Hepatocyte (in vitro differentiated cells): ENCODE measurements at places on chromosomes 6 and 20. TPM values are rescaled to one million over a fixed set of nuclear protein-coding genes. Genes with fewer than 3 reads are reported as not detected.

DNA sequence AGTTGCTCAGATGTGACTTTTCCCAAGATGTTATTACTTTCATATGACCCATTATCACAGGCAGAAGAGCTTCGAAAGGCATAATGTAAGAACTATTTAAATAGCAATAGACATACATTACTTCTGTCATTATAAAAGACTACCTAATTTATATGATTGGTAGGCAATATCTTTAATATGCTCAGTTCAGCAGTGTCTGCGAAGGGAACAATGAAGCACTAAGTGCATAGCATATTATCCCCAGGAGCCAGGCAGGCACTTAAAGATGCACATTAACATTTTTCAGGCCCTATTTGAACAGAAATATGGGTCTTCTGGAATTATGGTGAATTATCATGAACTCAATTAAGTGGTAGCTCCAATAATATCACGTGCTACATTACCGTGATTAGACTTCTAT lies 217.8 kb downstream of the EPM2A start:
- no peaks in the 10 kb centered on the region for H3K27me3 ChIP-seq
- no peak for DNase-seq
- H3K36me3 ChIP-seq: no peaks in the 10 kb centered on the region
- H3K4me1 ChIP-seq: no peaks in the 10 kb centered on the region
- no peak overlapping the region for H3K27ac ChIP-seq

GRCh38 chr6:39003072-39003471 lies 45.5 kb upstream of the GLP1R start:
- H3K36me3 ChIP-seq: no peaks in the 10 kb centered on the region
- H3K4me3 ChIP-seq: no peak overlapping the region
- DNase-seq: no peak

PAK5 gene
- 0.76 and 0.97 TPM in 2 replicates for total RNA-seq

FRK gene
- total RNA-seq: 15.3 and 16.9 TPM in 2 replicates

GRCh38 chr6:89503641-89504040 lies 70.7 kb downstream of the ANKRD6 start:
- peak; percentile 55 for DNase-seq
- peak overlapping the region; percentile 87 for H3K27ac ChIP-seq
- H3K4me1 ChIP-seq: peaks cover 29% of the 10 kb centered on the region

ID1 gene
- 616 and 651 TPM in 2 replicates for total RNA-seq

GRCh38 chr6:166323395-166323794 lies 15.2 kb upstream of the PRR18 start:
- no peak for DNase-seq
- no peak overlapping the region for H3K4me3 ChIP-seq
- H3K27me3 ChIP-seq: no peaks in the 10 kb centered on the region
- H3K36me3 ChIP-seq: no peaks in the 10 kb centered on the region
- no peaks in the 10 kb centered on the region for H3K4me1 ChIP-seq
- no peak overlapping the region for H3K27ac ChIP-seq

GRCh38 chr20:39607141-39607540 lies 645.0 kb downstream of the DHX35 start:
- H3K36me3 ChIP-seq: no peaks in the 10 kb centered on the region
- H3K4me1 ChIP-seq: no peaks in the 10 kb centered on the region
- no peak overlapping the region for H3K4me3 ChIP-seq
- no peak overlapping the region for H3K27ac ChIP-seq
- no peak for DNase-seq
- H3K27me3 ChIP-seq: no peaks in the 10 kb centered on the region

C6orf163 gene
- total RNA-seq: 1.3 and 2.5 TPM in 2 replicates

DCDC2 gene
- 4.7 and 5.0 TPM in 2 replicates for total RNA-seq

ASIP gene
- not detected in 2 replicates for total RNA-seq

DNA sequence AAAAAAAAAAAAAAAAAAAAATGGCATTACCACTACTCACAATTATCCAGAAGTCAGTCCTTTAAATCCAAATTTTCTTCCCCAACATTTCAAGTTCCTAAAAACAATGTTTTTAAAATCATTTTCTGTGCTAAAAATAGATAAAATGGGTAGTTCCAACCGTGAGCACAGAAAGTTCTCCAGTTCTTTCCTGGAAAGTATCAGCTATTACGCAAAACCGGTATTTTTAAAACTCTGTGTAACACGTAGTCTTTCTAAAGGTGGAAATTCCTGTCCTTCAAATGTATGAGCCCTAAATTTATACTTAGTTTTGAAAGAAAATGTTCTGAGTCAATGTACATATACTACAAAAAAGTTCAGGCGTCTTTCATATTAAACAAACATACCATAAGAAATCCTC lies 83.5 kb upstream of the SCAF8 start:
- no peaks in the 10 kb centered on the region for H3K4me1 ChIP-seq
- peak overlapping the region; percentile 5 for H3K27ac ChIP-seq
- DNase-seq: no peak

GRCh38 chr6:112366695-112367553 lies 19.8 kb downstream of the RFPL4B start:
- no peaks in the 10 kb centered on the region for H3K4me1 ChIP-seq
- DNase-seq: no peak
- H3K4me3 ChIP-seq: no peak overlapping the region
- H3K27me3 ChIP-seq: no peaks in the 10 kb centered on the region
- H3K36me3 ChIP-seq: no peaks in the 10 kb centered on the region

ALDH8A1 gene
- 9.9 and 11.0 TPM in 2 replicates for total RNA-seq

OR2H2 gene
- total RNA-seq: not detected in 2 replicates

BNIP5 gene
- total RNA-seq: 27.6 and 29.1 TPM in 2 replicates

DACT2 gene
- total RNA-seq: 8.2 and 9.2 TPM in 2 replicates

DNA sequence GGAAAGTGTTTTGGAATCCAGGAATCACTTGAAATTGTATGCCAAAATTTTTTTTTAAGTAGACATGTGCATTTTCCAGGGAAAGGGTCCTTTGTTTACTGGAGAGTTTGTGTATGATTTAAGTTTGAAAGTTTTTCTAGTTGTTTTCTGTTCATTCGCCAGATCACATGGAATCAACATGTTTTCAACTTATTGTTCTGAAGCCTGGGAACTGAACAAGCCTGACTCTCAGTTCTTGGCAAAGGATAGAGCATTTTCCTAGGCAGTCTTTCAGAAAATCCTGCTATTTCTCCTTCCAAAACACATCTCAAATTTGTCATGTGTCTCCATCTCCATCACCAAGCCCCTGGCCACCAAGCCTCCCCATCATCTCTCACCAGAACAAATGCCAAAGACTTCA lies 374.8 kb downstream of the MAFB start:
- H3K4me1 ChIP-seq: no peaks in the 10 kb centered on the region
- no peaks in the 10 kb centered on the region for H3K36me3 ChIP-seq
- H3K27ac ChIP-seq: no peak overlapping the region
- H3K27me3 ChIP-seq: no peaks in the 10 kb centered on the region
- no peak for DNase-seq

DNA sequence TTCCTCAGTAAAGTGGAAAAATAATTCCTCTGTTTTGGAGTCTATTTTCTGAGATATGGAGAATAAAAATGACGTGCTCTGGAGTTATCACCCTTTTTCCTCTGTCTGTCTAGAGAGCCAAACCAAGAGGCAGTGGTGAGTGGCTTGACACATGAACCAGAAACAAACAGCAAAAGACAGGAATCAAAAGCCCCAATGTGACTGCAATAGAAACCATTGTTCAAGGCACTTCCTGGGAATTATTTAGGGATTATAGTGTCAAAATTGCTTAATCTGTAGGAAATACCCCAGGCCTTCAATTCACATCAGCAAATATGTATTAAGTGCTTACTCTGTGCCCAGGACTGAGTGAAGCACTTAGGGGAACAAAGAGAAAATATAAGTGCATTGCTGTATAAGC lies 560.4 kb upstream of the JAG1 start:
- H3K4me3 ChIP-seq: no peak overlapping the region
- H3K27me3 ChIP-seq: no peaks in the 10 kb centered on the region
- DNase-seq: no peak

OXT gene
- total RNA-seq: 0.92 TPM in 1 of 2 replicates, not detected in the other

DNA sequence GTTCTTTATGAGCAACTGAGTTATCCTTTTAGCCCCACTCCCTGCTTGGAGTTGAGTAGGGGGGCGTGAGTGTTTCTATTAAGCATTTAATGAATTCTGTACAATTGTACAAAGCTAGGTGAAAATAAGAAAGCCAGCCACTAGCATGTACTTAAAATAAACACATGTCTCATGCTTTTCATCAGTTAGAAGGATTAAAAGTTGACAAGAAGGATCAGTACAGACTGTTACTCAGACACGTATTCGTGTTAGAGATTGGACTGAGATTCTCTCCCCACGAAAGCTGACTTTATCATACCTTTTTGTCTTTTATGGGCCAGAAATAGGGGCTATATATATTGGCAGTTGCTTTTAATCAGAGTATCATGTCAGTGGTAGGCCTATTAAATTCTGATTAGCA lies 1.7 kb downstream of the HSF2 start:
- no peak overlapping the region for H3K27ac ChIP-seq
- H3K27me3 ChIP-seq: no peaks in the 10 kb centered on the region
- H3K36me3 ChIP-seq: no peaks in the 10 kb centered on the region
- H3K4me1 ChIP-seq: peaks cover 11% of the 10 kb centered on the region

PKIB gene
- total RNA-seq: 144 and 172 TPM in 2 replicates

DNA sequence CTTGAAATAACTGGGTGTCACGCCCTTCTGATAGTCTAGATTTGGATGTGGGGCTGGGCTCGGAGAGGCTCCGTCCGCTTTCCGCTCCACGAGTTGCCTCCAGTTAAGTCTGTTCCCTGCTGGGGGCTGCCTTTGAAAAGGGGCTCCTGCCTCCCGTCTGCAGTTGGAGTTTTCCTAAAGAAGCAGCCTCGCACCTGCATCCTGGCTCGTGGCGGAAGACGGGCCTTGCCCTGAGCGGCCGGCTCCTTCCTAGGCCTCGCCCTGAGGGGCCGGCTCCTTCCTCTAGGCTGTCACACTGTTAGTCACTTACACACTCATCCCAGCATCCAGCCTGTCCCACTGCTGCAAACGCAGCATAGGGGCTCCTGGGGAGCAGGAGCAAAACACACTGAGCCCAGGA lies 74.4 kb downstream of the SMOC2 start:
- DNase-seq: no peak
- no peaks in the 10 kb centered on the region for H3K27me3 ChIP-seq
- H3K27ac ChIP-seq: no peak overlapping the region
- no peak overlapping the region for H3K4me3 ChIP-seq
- no peaks in the 10 kb centered on the region for H3K4me1 ChIP-seq

BPIFB2 gene
- 0.52 and 0.70 TPM in 2 replicates for total RNA-seq

HDDC2 gene
- total RNA-seq: 70.6 and 79.8 TPM in 2 replicates

DNA sequence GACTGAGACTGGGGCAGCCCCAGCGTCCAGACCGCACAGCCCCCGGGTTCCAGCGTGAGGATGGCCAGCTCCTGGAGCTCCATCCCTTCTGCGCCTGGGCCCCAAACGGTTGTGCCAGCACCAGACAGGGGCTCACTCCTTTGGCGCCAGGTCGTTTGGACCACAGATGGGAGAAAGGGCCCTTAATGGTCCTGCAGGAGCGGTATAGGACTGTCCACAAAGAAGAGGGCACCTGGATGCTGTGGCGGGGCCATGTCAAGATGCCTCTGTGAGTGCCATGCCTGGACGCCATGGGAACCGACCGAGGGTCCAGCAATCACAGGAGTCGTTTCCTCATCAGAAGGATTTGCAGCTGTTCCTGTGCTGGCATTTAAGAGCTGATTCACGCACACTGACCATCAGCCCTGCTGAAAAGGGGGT lies 82.7 kb downstream of the DLL1 start:
- no peaks in the 10 kb centered on the region for H3K4me1 ChIP-seq
- DNase-seq: no peak
- H3K36me3 ChIP-seq: no peaks in the 10 kb centered on the region

DNA sequence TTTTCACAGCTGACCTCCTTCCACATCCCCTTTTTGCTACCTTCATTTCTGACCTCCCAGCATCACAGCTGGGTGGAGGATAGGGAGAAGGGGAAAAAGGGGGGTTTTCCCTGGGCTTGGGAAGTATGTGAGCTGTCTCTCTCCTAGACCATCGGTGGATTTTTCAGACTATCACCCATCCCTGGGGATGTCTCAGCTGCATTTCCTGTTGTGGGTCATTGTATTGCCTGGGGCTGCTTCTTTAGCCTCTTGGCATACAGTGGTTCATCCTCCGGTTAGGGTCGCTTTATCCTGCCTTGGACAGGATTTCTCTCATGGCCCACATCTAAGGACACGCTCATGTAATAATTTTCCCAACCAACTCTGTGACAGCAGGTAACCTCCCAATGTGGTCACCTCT lies 142.5 kb upstream of the ARG1 start:
- H3K27me3 ChIP-seq: no peaks in the 10 kb centered on the region
- H3K36me3 ChIP-seq: no peaks in the 10 kb centered on the region
- H3K4me3 ChIP-seq: no peak overlapping the region
- H3K4me1 ChIP-seq: no peaks in the 10 kb centered on the region
- H3K27ac ChIP-seq: no peak overlapping the region
- no peak for DNase-seq

KIAA1755 gene
- total RNA-seq: 2.0 and 3.4 TPM in 2 replicates
